Endothelial cell of umbilical vein (primary cell): ENCODE measurements at places on chromosomes 5 and 9. TPM values are rescaled to one million over a fixed set of nuclear protein-coding genes. Genes with fewer than 3 reads are reported as not detected.

SLC28A3 gene
- not detected in 2 replicates for total RNA-seq

DNA sequence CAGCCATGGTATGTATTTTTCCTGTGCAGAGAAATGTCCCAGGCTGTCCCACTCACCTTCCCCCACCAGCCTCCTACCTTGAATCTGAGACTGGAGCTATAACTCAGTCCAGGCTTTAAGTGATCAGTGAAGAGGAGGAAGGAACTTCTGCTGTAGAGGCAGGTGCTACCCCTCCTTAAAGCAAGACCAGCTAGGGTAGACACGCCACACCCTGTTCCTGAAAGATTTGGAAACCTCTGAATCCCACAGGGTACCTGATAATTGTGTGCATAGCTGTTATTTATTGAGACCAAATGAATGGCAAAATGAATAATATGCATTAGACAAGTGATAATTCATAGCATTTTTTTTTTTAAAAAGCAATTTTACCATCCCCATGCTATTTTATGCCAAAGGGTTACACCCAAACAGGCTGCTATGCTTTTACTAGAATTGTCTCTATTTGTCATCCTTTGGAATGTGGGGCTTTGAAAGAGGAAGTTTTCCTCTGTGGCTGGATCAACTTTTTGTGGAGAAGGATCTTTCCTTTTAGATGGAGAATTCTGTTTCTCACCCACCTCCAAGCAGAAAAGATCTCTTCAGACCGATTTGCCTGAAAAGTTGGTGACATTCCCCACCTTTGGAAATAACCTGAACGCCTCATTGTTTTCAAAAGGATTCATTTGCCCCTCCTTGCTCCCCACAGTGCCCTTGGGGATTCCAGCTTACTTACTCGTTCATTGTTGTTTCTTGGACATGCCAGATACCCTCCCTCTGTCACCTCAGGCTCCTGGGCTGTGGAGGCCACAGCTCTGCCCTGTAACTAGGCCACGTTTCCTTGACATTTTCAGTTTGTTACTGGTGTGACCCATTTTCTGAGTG, 248.7 kb downstream of the NR3C1 start:
- no peak for DNase-seq

TMEM174 gene
- total RNA-seq, result not detected in 2 replicates

GRCh38 chr5:139342423-139342723, 719 bp downstream of the PAIP2 start:
- DNase-seq, result no peak

SLC25A2 gene
- total RNA-seq, result 0.39 and 0.46 TPM in 2 replicates

- DNase-seq, result no peak
These were observed 83.9 kb upstream of the WWC1 start for GRCh38 chr5:168207450-168208029.

- DNase-seq, result no peak
These were observed 4.3 kb downstream of the CXCL14 start for GRCh38 chr5:135574493-135574892.

CEP72 gene
- total RNA-seq, result 9.5 and 9.6 TPM in 2 replicates

- no peak for DNase-seq
These were observed 36.2 kb upstream of the CXXC5 start for GRCh38 chr5:139611703-139612584.

HSD17B3 gene
- total RNA-seq, result 0.46 TPM in 1 of 2 replicates, not detected in the other

- DNase-seq, result no peak
These were observed 14.9 kb downstream of the SPAAR start for GRCh38 chr9:35923927-35924763.

MYO10 gene
- 144 and 148 TPM in 2 replicates for total RNA-seq

DNA sequence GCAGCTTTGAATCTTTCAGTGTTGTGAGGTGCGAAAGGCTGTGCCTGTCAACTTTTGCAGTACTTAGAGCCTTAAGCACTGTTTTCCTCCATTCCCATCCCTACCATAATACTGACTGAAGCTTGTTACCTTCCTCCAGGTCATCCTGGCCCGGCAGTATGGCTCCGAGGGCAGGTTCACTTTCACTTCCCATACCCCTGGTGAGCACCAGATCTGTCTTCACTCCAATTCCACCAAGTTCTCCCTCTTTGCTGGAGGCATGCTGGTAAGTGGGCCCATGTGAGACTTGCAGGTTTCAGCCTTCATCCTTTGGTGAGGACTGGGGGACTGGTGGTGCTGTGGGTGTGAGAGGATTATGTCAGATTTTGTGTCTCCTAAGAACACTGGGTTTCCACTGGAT, 1.5 kb downstream of the TMED9 start:
- DNase-seq, result no peak

DNA sequence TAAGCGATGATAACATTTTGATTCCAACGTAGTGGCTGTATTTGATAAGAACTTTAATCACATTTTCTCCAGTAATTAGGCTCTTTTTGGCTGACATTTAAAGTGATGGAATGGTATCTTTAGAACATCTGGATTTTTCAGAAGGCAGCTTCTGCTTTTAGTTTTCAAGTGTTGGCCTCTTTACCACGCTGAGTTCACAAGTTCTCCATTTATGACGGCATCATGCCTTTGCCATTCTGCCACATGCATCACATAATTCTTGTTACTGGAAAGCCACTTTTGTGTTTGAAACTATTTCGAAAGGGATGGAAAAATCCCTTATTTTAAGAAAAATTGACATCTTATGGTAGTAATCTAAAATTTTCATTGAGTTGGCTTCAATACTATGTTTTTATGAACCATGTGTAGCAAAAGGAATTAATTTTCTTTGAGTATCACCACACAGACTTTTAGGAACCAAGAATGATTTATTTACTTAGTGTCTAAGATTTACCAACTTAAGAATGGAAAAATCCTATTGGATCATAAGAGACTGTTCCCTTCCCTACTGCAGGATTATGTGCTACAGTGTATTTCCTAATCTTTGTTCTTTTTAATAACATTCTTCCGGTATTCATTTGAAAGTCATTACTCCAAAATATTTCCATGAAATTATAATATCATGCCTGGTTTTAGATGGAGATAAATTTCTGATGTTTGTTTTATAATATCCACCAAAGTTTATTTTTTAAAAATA, 344.2 kb downstream of the ADGRV1 start:
- DNase-seq, result peak; percentile 32

DNA sequence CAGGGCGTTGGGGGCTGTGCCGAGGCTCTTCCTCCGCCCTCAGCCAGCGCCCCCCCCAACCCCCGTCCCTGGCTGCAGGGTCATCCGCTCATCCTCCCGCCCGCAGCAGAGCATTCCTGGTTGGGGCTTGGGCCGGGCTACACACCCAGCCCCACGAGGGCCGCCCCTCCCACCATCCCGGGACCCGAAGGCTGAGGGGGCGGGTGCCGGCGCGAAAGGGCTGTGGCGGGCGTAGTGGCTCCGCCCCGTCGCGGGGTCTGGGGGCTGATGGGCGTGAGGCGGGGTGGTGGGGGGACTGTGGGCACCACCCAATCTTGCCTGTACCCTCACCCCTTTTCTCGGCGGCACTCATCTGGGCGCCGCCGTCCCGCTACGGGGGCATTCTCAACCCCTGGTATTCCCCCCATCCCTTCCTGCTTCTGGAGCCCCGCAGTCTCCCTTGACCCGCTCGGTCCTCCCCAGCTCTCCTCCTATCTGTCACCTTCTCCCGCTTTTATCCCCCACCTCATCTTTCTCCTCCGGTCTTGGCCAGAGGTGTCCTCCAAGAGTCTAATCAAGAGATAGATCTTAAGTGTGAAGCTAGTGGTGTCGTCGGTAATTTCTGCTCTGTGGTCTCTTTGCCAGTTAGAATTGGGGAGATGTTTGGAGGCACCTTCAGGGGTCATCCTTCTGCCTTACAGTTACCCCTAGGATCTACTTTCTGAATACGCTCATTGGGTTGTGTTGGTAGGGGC, 1.6 kb downstream of the FER start:
- peak; percentile 27 for DNase-seq

DNA sequence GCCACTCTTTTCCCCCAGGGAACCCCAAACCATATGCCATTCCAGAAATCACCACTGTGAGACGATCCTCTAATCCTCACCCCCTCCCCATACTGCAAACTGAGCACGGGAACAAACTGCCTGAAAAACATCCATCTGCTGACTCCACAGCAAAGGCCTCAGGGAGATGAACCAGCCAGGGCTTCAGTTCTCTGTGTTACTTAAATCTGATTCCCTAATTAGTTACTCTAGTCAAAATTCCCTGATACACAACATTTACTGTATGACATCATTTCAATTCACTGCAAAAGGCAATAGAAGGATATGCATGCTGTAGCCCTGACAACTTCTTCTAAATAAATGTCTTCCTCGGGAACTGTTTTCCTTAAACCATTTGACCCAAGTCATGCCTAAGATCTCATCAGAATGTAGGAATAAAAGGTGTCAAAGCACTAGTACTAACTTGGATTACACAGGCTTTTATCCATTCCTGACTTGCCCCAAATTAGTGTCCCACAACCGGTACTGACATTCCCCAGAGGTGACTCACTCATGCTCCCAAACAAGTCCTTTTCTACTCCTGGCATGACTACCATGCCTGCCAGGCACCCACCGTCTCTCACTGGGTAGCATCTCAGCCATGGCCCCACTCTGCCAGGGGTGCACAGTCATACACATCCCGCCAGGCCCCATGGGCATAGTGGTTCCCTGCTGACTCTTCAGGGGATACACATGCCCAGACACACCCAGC, 35.0 kb downstream of the MTX3 start:
- no peak for DNase-seq

GRCh38 chr5:25964009-25964372, 1074.4 kb downstream of the CDH9 start:
- DNase-seq, result no peak

- DNase-seq, result no peak
These were observed 226.5 kb upstream of the MAP3K1 start for GRCh38 chr5:56588636-56589480.

GRCh38 chr5:147530530-147531389, 20.9 kb upstream of the DPYSL3 start:
- peak; percentile 85 for DNase-seq

TMOD1 gene
- total RNA-seq, result 0.74 and 1.4 TPM in 2 replicates

SLC34A1 gene
- not detected in 2 replicates for total RNA-seq

DNA sequence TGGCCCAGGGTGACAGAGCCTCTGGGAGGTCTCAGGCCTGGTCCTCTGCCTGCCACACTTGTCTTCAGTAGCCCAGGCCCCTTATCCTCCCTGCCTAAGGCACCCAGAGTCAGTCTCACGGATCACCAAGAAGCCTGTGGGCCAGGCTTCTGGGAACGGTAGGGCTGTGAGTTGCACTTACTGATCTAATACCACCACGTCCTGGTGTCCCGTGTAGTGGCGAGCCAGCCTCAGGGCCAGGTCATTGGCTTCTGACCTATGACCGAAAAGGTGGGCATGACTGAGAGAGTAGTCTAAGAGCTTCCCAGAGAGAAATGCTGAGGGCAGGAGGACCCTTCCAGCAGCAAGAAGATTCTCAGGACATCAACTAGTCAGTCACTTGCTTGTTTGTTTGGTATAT, 7.4 kb downstream of the PHYKPL start:
- no peak for DNase-seq

PPIP5K2 gene
- total RNA-seq, result 53.5 and 69.4 TPM in 2 replicates

GRCh38 chr5:159051421-159052282, 48.1 kb downstream of the EBF1 start:
- peak; percentile 5 for DNase-seq

DNA sequence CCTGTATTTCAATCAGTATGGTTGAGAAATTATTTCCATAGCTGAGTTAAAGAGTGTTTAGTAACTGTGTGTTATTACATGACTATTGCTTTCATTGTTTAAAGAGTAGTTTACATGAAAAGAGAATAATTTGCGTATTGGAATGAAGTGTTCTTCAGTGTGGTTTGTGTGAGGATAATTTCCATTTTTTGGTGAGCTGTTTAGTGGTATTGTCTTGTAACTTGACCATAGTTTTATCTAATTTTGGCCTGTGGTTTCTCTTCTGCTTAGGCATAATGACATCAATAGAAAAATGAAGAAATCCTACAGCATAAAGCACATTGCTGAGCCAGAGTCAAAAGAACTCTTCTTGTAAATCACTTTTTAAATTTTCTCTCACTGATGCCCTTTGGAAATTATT, 151.2 kb downstream of the SNCAIP start:
- DNase-seq, result no peak

- DNase-seq, result no peak
These were observed 30.0 kb downstream of the FGD3 start for GRCh38 chr9:92977279-92977678.

DNA sequence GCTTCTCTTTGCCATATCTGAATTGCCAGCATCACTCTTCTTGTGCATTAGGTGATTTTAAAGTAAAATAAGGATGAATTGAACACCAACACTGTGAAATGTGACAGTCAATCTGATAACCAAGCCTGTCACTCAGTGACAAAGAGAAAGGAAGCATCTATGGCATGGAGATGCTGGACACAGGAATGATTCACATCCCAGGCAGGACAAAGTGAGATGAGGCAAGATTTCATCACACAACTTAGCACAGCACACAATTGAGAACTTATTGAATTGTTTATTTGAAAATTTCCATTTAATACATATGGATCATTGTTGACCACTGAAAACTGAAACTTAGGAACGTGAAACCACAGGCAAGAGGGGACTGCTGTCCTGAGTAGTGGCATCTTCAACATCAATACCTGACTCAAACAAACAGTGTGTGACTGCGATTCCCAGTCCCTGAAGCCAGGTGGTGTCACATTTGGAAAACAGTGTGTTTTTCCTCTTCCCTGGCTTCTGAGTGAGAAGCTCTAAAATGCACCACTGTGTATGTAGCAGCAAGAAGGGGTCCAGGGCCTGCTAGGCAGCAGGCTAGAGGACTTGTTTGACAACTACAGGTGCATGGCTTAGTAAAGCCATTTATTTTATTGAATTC, 10.7 kb downstream of the GAPT start:
- no peak for DNase-seq

DNA sequence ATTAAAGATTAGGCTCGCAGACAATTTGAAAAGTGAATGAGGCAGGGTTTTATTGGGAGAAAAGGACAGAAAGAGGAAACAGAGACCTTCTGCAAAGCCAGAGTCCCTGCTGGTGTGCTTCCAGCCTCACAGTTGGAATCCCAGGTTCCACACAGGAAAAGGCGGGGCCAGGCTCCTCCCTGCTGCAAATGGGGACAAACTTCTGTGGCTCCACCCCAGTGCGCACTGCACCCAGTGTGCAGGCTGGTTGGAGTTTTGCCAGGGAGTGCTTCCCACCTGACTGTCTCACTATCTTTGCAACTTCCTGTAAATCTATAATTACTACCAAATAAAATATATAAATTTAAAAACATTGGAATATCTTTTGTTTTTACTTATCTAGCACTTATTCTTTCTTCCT, 386.0 kb upstream of the GRIN3A start:
- DNase-seq, result no peak
